ENCODE measurements at places on chromosomes 1 and 21.

DNA sequence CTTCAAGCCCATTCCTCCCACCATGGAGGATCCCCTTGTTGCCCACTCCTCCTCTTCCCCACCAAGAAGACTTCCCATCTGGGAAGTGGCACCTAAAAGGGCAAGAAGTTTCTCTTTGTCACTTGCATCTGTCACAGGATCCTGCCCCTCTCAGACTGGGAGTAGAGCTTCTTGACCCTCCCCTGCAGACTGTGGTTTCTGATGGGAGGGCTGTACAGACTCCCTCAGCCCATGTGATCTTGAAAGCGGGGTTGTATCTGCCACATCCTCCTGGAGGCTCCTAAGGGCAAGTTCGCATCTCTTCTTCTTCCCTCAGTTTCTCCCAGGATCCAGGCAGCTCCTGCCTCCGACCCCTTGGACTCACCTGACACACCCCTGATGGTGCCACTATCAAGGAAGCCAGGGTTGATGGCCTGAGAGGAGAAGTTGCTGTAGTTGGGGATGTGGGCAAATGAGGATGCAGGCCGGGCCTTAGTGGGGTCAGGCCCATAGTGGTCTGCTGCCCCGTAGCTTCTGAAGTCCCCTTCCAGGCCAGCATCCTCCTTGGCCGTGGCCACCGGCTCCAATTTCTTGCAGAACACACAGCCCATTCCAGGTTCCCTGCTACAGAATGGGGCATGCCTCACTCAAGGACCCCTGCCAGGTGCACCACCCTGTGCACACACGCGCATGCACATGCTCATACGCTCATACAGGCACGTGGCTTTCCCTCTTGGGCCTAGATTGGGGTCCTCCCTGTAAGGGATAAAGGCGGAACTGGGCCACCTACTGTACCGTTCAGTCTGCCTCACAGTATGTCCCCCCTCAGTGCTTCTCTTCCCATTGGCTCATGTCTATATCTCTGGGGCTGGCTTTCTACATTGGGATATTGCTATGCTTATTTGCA is 11.4 kb downstream of the FGR start:
- H3K27me3 ChIP-seq, result no peaks in the 10 kb centered on the region
- H3K36me3 ChIP-seq, result no peaks in the 10 kb centered on the region
- H3K4me1 ChIP-seq, result peaks cover 2% of the 10 kb centered on the region
- H3K27ac ChIP-seq, result no peak overlapping the region

DNA sequence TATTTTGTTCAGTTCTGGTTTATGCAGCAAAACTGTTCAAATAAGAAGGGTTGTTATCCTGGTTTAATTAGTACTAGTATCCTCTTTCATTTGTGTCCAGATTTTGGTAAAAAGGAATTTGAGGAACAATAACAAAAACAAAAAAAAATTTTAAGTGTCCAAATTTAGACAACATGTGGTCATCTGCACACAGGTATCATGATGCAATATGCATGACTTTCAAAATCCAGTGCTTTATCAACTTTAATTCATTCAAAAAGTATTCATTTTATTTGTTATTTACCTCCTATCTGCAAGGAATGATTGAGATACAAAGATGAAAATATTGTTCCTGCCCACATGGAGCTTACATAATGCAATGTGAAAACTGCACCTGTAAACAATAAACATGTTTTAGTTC is 16.7 kb upstream of the MAGI3 start:
- no peaks in the 10 kb centered on the region for H3K36me3 ChIP-seq
- no peak for DNase-seq
- H3K4me1 ChIP-seq, result no peaks in the 10 kb centered on the region
- H3K27me3 ChIP-seq, result no peaks in the 10 kb centered on the region

- no peak overlapping the region for H3K4me3 ChIP-seq
- H3K27ac ChIP-seq, result no peak overlapping the region
- H3K27me3 ChIP-seq, result no peaks in the 10 kb centered on the region
- no peaks in the 10 kb centered on the region for H3K36me3 ChIP-seq
- H3K4me1 ChIP-seq, result no peaks in the 10 kb centered on the region
Measured at GRCh38 chr1:116538544-116538943, 32.3 kb downstream of the CD58 start.

- H3K4me3 ChIP-seq, result no peak overlapping the region
- H3K4me1 ChIP-seq, result no peaks in the 10 kb centered on the region
- no peak overlapping the region for H3K27ac ChIP-seq
- no peaks in the 10 kb centered on the region for H3K36me3 ChIP-seq
- H3K27me3 ChIP-seq, result no peaks in the 10 kb centered on the region
Measured at GRCh38 chr1:82813386-82813785, 1012.7 kb downstream of the ADGRL2 start.

- no peak overlapping the region for H3K27ac ChIP-seq
- H3K27me3 ChIP-seq, result no peaks in the 10 kb centered on the region
- H3K36me3 ChIP-seq, result no peaks in the 10 kb centered on the region
- H3K4me3 ChIP-seq, result no peak overlapping the region
- no peaks in the 10 kb centered on the region for H3K4me1 ChIP-seq
Measured at GRCh38 chr1:23911921-23912320, 1.2 kb downstream of the CNR2 start.

DNA sequence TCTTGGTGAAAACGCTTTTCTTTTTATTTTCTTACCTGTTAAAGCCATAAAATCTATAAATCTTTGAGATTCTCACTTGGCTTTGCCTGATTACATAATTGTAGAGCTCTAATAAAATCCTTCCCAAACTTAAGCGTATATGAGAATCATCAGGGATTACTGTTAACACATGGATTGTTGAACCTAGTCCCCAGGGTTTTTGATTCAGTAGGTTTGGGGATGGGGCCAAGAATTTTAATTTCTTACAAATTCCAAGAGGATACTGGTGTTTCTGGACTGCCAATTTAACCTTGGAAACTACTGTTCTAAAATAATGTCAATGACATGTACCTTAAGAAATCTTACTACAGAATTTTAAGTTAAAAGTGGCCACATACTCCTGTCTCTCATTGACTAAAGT is 694.2 kb downstream of the BRINP3 start:
- no peaks in the 10 kb centered on the region for H3K4me1 ChIP-seq
- H3K27ac ChIP-seq, result no peak overlapping the region
- H3K27me3 ChIP-seq, result no peaks in the 10 kb centered on the region
- no peak for DNase-seq
- H3K4me3 ChIP-seq, result no peak overlapping the region

DNA sequence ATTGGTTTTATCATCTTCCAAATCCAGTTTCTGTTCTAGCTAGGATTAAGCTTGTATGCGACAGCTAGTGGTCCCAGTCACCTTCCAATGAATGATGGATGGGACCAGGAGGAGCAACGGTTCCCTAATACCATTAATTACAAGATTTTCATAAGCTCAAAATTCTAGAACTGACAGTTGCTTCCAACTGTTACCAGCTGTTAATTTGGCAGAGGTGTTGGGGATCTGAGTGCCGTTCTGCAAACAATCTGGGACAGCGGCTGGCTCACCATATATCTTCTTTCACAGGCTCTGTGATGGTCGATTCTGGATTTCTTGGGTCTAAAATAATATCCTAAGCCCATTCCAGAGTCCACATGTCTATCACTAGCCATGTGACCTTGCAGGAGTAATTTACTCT is 34.5 kb upstream of the RALGPS2 start:
- DNase-seq, result no peak
- no peak overlapping the region for H3K27ac ChIP-seq
- H3K4me3 ChIP-seq, result no peak overlapping the region
- H3K27me3 ChIP-seq, result no peaks in the 10 kb centered on the region
- no peaks in the 10 kb centered on the region for H3K4me1 ChIP-seq
- H3K36me3 ChIP-seq, result no peaks in the 10 kb centered on the region

All from mesendoderm (in vitro differentiated cells).